A172 (cell line): ENCODE measurements at places on chromosomes 6 and 20.
A peak's percentile ranks its signal among the peaks of the same experiment; 100 is the strongest.

DNA sequence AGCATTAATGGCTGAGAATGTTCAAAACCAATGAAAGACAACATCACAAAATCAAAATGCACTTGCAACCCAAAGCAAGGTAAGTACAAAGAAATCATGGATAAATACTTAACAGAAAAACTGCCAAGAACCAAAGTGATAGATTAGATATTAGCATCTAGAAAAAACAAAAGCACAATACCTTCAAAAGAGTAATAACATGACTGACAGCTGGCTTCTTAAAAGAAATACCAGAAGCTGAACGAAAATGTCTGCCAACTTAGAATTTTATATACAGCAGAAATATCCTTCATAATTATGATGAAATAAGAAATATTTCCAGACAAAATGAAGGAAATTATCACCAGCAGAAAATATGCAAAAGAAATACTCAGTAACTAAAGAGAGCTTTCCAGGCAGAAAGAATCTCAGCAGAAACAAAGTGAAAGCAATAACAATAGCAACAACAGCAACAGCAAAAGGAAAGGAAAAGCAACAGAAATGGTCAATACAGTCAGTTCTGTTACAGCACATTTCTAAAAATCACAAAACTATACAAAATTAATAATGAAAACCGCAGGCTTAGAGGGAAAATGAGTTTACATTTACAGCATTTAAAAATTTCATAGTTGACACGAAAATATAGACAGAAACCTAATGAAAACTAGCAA, 121.5 kb upstream of the MAN1A1 start:
- no peak for DNase-seq

DNA sequence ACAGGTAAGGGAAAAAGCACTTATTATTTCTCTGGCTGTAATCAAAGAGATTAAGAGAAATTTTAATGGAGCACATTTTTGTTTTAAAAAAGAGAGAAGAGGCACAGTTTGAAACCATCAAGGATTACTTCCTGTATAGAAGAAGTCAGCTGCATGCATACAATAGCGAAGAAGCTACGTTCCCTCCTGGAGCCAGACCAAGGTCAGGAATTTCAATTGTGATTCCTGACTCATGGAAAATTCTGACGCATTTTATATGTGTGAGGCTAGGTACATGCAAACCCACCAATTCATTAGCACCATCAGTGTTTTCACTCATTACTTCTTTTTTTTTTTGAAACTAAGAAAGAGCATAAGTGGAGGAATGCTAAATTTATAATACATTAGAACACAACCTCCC, 232.7 kb upstream of the SGK1 start:
- DNase-seq = peak; percentile 75

- no peak for DNase-seq
Observed at GRCh38 chr6:11592294-11592906, 54.9 kb downstream of the TMEM170B start.

GRCh38 chr6:168540713-168541291, 99.8 kb downstream of the SMOC2 start:
- DNase-seq = no peak

GRCh38 chr6:24545183-24545582, 50.4 kb downstream of the ALDH5A1 start:
- no peak for DNase-seq

DNA sequence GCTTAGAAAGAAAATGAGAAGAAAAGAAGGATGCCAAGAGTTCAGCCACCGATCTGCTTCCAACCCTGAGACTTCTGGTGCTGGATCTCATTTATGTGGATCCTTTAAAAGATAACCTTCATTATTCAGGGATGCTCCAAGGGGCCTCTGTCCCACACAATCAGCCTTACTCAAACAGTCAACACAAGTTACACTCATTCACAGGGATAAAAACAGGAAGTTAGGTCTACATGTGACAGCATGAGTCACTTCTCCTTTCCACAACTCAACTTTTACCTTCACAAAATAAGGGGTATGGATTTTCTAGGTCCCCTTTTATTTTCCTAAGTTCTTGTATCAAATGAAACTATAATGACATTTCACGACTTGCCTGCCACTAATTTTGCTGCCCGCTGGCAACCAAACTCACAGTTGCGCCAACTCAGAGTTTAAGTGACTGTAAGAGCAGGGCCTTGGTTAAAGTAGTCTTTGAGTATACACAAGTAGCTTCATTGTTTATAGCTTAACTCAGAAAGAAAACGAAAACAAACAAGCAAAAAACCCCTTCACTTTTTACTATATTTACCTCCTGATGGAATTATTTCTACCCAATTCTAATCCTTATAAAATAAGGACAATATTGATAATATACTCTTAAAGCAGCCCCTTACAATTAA, 278.8 kb upstream of the RUNX2 start:
- peak; percentile 51 for DNase-seq

GRCh38 chr6:151389618-151390275, 1.6 kb downstream of the ZBTB2 start:
- DNase-seq = peak; percentile 49

DNA sequence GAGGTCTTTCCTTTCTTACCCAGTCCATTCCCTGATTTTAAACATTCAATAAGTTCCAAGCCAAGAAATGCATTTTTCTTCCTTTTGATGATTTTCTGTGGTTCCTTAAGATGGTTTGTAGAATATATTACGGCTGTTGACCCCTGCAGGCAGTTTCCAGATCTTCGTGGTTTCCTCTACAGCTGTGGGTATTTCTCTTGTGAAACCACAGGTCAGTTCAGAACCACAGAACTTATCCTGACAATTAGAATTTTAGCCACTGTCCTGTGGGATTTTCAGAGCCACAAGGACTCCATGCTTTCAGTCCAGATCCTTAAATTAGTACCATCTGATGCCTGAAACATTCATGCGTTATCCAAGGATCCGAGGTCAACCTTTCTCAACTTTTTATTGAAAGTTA, 29.7 kb upstream of the EXOC2 start:
- no peak for DNase-seq

DNA sequence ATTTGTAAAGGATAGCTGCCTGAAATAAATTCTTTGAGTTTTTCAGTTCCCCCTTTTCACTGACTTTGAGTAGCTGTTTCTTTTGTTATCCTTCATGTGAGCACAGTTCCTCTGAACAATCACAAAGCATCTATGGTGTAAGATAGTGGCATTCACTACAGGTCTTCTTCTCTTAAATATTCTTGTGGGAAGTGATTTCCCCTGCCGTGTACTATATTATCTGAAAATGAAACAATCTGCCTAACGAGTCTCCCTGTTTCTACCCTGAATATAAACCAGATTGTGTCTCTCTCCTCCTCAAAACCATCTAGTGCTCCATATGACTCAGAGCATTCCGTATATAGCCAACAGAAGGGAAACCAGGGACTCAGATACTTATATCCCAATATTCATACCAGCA, 380.1 kb upstream of the SOX4 start:
- DNase-seq = no peak

DNA sequence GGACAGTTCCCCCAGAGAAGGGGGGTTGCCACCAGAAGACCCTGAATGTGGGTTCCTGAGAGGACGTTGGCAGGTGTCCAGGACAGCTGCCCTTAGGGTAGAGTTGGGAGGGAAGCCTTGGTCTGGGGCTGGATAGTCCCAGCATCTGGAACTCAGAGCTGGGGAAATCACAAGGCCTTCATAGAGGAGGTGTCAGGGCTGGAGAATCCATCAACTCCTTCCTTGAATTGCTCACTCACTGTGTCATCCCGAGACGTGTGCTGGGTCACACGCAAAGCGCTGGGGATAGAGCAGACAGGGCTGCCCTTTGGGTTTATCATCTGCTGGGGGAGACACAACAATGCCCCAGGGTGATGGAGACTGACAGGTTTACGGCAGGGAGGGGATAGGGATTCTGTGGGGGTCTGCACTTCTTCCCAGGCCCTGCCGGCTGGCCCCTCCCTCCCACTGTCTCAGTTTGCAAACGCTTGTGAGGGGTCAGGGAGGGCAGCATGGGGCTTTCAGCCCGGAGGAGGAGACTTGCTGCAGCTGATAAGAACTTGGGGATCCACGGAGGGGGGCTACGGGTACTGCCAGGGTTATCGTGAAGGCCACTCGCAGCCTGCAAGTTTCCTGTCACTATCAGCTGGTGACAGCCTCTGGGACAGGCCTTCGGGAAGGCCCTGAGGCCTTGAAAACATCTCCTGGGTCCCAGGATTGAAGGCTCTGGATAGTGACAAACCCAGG, 18.6 kb downstream of the RBM38 start:
- no peak for DNase-seq

- DNase-seq = no peak
Observed at GRCh38 chr6:24947636-24948035, 11.9 kb upstream of the RIPOR2 start.

DNA sequence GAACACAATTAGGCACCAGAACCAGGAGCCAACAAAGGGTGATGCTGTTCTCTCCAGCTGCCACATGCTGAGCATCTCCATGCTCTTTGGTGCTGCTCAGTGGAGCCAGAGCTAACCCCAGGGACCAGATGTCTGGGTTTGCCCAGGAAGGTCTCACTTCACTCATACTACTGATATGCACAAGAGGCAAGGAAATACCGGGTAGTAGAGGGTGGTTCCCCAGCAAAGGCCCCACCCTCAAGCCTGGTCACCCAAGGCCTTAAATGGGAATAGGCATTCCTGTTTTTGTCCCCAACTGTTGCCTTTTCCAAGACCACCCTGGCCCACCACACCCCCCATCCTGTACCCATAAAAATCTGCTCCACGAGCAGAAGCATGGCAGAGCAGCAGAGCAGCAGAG, 204.5 kb upstream of the TAB2 start:
- no peak for DNase-seq

GRCh38 chr6:56382416-56382940, 135.1 kb upstream of the COL21A1 start:
- DNase-seq = no peak

DNA sequence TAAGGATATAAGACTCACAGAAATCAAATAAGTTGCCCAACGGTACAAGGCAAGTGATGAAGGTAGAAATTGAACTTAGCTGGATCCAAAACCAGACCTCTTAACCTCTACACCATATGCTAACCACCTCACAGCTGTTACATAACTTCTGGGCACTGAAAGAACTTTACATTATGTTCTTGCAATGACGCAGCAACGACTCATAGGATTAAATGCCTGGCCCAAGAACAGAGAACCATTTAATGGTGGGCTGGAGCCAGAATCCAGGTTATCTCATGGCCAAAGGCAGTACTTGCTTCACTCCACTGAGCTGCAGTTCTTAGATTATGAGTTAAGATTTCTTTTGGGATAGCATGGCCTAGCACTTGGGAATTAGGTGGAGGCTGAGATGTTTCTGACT, 4.4 kb downstream of the TRMT6 start:
- peak; percentile 47 for DNase-seq

- no peak for DNase-seq
Observed at GRCh38 chr6:5214570-5215052, 46.1 kb downstream of the LYRM4 start.

GRCh38 chr6:116586738-116587137, 15.4 kb downstream of the RWDD1 start:
- DNase-seq = no peak

GRCh38 chr6:17905611-17906592, 81.5 kb downstream of the KIF13A start:
- DNase-seq = peak; percentile 41
